HuH-7.5 (cell line): ENCODE measurements at places on chromosomes 2 and 18.

GRCh38 chr2:169900686-169901085, 73.4 kb downstream of the UBR3 start:
- DNase-seq: no peak

- no peak for DNase-seq
Measured at GRCh38 chr2:145018502-145018901, 498.6 kb upstream of the ZEB2 start.

GRCh38 chr2:199716807-199717586, 134.0 kb downstream of the FTCDNL1 start:
- no peak for DNase-seq

DNA sequence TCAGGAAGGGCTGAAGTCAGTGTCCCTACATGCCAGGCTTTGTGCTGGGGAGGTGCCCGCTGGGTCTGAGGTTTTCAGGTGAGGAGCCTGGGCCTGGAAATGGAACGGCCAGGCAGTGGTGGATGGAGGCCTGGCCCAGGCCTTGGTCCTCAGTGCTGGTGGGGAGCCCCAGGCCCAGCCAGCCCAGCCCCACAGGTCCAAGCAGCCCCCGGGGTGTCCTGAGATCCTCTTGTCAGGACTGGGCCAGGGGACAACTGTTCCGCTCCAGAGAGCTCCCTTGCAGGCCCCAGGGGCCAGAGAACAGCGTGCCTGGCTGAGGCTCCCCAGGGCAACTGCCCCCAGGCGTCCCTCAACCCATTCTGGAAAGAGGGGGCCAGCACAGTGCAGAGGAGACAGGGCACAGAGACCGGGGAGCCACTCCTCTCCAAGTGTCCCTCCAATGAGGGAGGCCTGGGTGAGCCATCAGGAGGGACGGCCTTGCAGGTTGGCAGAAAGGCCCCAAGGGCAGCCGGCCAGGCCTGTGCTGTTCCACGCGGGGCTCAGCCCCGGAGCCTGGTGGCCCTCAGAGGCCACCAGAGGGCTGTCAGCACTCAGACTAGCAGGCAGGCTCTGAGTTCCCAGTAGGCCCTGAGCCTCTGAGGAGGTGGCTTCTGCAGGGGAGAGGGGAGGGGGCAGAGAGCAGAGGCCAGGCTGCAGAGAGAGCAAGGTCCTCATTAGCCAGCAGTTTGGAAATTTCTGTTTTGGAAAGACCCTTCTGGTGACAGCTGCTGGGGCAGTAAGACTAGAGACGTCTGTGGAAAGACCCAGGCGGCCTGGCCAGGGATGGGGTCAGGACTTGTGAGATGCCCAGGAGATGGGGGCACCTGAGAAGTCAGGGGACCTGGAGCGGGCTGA, 29.4 kb upstream of the SNED1 start:
- peak; percentile 40 for DNase-seq

- DNase-seq: no peak
Measured at GRCh38 chr2:15656090-15656489, 64.4 kb downstream of the DDX1 start.

DNA sequence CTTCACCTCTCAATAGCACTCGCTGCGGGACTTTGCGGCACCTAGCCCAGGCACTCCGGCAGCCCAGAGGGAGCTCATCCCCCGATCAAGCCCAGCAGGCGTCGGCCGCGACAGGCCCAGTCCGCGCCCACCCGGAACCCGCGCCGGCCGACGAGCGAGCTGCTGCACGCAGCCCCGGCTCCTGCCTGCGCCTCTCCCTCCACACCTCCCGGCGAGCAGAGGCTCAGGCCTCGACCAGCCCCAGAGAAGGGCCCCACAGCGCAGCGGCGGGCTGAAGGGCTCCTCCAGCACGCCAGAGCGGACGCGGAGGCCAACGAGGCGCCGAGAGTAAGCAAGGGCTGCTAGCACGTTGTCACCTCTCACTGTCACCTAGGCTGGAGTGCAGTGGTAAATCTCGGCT, 63.5 kb downstream of the KIAA2012 start:
- DNase-seq: no peak

GRCh38 chr2:165637396-165637795, 156.7 kb downstream of the GALNT3 start:
- no peak for DNase-seq

DNA sequence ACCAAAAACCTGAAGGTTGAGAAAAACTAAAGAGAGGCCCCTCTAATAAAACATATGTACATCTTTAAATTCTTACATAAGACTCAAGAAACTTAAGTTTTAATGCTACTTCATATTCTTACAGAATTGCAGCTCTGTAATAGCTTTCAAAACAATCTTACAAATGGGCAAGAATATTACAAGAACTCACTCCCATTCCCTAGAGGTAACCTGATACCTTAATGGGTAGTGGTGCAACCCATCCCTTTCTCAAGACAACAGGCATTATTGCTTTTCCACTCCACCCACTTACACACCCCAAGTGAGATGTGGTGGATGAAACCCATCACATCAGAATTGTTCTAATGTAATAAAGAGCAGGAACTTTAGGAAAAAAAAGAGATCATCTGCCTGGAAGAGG, 103.7 kb downstream of the RBMS1 start:
- DNase-seq: no peak

GRCh38 chr2:7044253-7045250, 127.3 kb downstream of the RNF144A start:
- DNase-seq: peak; percentile 55

DNA sequence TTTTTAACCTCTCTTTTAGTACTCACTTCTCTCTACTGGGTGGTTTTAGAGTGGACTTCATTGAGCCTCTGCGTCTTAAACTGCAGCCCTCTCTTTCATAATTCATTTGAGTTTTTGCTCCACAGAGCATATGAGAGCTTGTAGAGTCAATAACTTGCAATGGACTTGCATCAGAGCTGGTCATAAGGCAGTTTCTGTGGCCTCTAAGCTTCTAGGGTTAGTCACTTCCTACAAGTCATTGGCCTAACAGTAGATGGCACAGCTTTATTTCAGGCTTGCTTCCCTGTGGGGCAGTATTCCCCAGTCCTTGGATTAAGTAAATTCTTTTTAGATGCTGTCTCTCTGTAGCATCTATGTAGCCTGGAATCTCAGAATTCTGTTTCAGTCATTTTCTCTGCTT, 1435.7 kb downstream of the LRP1B start:
- DNase-seq: no peak

DNA sequence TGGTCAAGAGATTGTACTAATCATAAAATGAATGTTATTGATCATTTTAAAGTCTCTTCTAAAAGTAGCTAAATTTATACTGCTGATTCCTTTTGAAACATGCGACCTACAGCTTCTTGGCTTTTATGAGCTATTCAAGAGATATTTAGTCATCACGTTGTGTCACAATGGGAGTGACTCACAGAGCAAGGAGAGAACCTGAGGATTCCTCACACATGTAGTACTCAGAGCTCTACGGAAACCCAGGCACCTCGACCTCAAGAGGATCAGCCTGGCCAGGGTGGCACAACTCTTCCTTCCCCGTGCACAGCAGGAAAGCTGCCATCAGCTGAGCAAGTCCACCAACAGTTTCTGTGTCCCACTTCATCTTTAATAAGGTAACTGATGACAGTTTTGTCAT, at the start of gene DHRS9:
Gene DHRS9, plus strand, starts transcription at position 223 of the 400 bp plus-strand sequence. CDS start 12,019 bp downstream, outside the sequence.
- DNase-seq: no peak
